ENCODE measurements at places on chromosomes 16 and 17.
A peak's percentile ranks its signal among the peaks of the same experiment; 100 is the strongest.

GRCh38 chr16:77807-78443 is at the start of gene MPG:
TSS of gene MPG (plus strand) at chr16:78225. CDS start at chr16:78310, 85 bp downstream.
- DNase-seq: peak; percentile 71

GRCh38 chr17:72975509-72975908 is 117.0 kb downstream of the SLC39A11 start:
- DNase-seq: no peak

- DNase-seq: no peak
Observed at GRCh38 chr16:65965628-65966027, 400.9 kb upstream of the CDH5 start.

DNA sequence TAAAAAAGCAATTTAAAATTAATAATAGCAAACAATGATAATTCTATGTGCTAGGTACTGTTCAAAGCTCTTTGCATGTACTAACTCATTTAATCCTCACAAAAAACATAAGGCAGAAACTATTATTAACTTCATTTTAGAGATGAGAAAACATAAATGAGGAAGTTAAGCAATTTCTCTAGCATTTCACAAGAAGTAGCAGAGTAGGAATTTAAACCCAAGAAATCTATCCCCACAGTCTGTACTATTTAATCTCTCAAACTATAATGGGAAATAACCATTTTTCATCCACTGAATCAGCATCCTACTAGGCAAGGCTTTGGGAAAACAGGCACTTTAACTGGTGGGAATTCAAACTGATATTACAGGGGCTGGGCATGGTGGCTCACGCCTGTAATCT is 42.2 kb upstream of the INTS2 start:
- DNase-seq: no peak

DNA sequence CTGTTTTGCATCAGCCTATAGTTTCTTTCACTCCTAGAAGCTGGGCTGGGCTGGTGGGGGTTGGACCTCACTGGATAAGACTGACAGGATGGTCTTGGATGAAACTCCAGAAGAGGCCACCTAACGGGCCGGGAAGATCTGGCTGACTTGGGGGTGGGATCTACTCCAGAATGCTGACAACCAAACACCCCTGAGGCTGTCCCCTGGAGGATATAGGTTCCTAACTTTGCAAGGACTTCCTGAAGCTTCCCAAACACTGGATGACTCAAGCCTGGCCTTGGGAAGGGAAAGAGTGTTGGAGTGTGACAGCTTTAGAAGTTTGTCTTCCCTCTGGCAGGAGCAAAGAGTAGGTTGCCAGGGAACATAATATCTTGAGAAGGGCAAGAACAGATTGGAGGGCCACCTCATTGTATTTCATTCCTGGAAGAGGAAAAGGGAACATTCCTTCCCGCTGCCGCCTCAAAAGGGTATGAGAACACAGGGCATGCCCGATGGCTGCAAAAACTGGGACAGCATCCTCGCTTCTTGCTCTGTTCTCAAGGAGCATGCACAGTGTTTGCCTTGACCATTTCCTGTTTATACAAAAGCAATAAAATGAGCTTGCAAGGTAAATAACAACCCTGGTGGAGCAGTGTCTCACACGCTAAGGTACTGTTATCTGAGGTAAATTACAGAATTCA is 6.8 kb upstream of the CYB5B start:
- DNase-seq: no peak

DNA sequence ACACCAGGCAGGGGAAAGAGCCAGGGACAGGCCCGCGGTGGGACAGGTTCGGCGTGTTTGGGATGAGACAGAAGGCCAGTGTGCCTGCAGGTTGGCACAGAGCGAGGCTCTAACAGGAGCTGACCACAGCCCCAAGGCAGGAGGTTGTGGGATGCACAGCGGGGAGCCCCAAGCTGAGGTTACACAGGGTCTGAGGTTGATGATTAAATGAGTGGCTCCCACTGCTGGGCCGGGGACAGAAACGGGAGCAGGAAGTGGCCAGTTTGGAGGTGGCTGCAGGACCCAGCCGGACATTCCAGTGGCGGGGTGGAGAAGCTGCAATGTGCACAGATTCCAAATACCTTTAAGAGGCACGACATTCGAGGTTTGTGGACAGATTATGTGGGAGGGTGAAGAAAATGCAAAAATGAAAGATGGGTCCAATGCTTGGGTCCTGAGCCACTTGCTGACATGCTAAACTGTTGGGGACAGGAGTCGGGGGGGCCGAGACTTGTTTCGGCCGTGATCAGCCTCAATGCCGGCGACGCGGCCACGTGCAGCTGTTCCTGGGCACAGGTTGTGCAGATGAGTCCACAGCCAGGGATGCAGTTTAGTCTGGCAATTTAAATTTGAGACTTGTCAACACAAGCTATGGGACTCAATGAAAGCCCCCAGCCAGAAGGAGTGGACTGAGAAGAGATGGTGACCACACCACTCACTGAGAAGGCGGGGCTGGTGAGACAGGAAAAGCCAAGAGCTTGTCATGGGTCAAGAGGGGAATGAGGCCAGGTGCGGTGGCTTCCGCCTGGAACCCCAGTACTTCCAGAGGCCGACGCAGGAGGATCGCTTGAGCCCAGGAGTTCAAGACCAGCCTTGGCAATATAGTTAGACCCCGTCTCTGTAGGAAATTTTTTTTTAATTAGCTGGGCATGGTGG is 8.7 kb downstream of the ENPP7 start:
- no peak for DNase-seq

DNA sequence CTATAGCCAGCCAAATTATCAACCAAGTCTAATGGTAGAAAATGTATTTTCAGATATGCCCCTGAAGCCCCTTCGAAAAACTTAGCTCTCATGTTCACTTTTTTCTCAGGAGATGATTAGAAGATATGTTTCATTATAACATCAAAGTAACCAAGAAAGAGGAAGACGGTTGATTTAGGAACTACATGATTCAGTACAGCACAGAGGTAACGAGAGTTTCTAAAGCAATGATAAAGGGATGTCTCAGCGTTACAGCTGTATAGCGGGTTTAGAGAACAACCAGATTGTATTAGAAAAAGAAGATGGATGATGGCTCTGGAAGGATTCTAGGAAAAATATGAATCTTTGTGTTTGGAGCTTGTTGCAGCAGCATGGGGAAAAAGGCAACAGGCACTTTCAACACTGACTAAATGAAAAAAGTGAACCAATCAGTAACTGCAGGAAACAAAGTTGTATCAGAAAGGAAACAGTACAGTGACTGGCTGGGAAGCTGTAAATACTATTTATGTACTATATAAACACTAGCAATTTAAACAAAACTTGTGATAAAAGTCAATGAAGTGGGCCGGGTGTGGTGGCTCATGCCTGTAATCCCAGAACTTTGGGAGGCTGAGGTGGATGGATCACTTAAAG is 21.5 kb downstream of the MBTD1 start:
- DNase-seq: no peak

GRCh38 chr17:43431714-43432523 is 33.1 kb downstream of the ARL4D start:
- DNase-seq: no peak

GRCh38 chr16:72195609-72196008 is 23.7 kb upstream of the PMFBP1 start:
- DNase-seq: no peak

- DNase-seq: no peak
Observed at GRCh38 chr17:3475812-3476610, at the start of gene ASPA. TSS of gene ASPA (plus strand) at chr17:3475997. CDS start at chr17:3476160, 163 bp downstream.

GRCh38 chr16:17002565-17002964 is 468.2 kb downstream of the XYLT1 start:
- DNase-seq: no peak

- no peak for DNase-seq
Observed at GRCh38 chr16:89313583-89313982, 96.1 kb downstream of the ZNF778 start.

- DNase-seq: no peak
Observed at GRCh38 chr17:55290492-55291113, 25.8 kb downstream of the HLF start.

DNA sequence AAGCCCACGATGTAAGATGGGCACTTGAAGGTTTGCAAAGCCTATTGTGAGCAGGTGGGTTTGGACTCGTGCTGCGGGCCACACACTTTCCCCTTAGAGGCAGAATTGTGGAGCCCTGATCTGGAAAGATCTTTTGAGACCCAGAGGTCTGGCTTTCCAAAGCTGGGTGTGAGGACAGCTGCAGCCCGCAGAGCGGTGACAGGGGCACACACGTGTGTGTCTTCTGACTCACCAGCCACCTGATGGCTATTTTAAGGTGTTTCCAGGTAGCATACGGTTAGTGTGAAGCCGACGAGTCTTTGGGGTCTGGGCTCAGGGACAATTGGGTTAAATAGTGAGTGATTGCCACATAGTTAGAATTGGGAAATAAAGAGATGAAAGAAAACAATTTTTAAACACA is 108.9 kb upstream of the GSE1 start:
- DNase-seq: no peak

DNA sequence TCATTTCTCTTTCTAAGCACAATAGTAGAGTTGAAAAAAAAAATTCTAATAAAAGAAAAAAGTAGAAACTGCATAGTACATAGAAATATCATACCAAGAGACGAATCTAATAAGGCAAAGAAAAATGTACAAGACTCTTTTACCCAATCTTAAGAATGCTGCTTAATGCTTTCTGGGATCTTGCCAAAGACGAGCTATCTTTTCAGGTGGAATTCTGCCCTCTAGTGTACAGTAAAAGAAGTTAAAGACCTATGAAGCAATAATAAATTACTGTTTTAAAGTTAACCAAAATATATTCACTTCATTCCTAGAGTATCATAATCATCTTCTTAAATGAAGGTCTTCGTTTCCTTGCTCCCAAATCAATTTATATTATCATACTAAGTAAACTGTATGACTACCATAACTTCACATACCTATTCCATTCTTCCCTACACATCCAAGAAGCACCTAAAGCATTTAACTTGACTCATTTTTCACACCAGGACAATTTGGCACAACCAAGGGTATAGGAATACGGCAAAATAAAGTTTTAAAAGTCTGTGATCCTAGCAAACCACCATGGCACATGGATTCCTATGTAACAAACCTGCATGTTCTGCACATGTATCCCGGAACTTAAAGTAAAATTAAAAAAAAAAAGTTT is 47.7 kb downstream of the CFDP1 start:
- DNase-seq: no peak

- no peak for DNase-seq
Observed at GRCh38 chr16:53841884-53842283, 137.9 kb downstream of the FTO start.

DNA sequence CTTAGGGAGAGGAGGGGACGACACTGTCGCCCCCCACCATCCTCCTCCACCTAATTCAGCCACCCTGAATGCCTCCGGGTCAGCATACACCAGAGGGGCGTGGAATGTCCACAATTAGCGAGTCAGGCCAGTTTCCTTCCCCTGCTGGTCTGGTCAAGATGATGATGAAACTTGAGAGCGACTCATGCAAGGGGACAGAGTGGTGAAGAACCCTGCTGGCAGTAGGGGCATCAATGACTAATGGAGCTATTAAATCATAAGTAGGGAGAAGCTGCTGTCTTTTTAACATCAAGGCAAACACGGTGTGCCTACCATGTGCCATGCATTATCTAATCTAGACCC is 7.2 kb downstream of the SPACA3 start:
- DNase-seq: no peak

GRCh38 chr16:75062135-75062975 is 54.2 kb downstream of the LDHD start:
- DNase-seq: no peak

- no peak for DNase-seq
Observed at GRCh38 chr16:85201574-85201973, 89.3 kb upstream of the CIBAR2 start.

GRCh38 chr16:31897283-31897682 is 23.7 kb downstream of the ZNF267 start:
- DNase-seq: no peak

GRCh38 chr16:5639531-5639930 is 541.9 kb upstream of the EEF2KMT start:
- DNase-seq: no peak

GRCh38 chr17:75456039-75456416 is 407 bp upstream of the TMEM94 start:
- DNase-seq: peak; percentile 6

- no peak for DNase-seq
Observed at GRCh38 chr16:17261197-17261858, 209.4 kb downstream of the XYLT1 start.

GRCh38 chr17:49600949-49601348 is 25.3 kb downstream of the NXPH3 start:
- DNase-seq: no peak

GRCh38 chr16:78528265-78528664 is 428.8 kb downstream of the WWOX start:
- no peak for DNase-seq

GRCh38 chr16:83623892-83624291 is 183.9 kb upstream of the HSBP1 start:
- no peak for DNase-seq

GRCh38 chr16:67279296-67280089 is at the start of gene PLEKHG4:
TSS of gene PLEKHG4 (plus strand) at chr16:67279532. CDS start at chr16:67280045, 513 bp downstream.
- DNase-seq: peak; percentile 53

DNA sequence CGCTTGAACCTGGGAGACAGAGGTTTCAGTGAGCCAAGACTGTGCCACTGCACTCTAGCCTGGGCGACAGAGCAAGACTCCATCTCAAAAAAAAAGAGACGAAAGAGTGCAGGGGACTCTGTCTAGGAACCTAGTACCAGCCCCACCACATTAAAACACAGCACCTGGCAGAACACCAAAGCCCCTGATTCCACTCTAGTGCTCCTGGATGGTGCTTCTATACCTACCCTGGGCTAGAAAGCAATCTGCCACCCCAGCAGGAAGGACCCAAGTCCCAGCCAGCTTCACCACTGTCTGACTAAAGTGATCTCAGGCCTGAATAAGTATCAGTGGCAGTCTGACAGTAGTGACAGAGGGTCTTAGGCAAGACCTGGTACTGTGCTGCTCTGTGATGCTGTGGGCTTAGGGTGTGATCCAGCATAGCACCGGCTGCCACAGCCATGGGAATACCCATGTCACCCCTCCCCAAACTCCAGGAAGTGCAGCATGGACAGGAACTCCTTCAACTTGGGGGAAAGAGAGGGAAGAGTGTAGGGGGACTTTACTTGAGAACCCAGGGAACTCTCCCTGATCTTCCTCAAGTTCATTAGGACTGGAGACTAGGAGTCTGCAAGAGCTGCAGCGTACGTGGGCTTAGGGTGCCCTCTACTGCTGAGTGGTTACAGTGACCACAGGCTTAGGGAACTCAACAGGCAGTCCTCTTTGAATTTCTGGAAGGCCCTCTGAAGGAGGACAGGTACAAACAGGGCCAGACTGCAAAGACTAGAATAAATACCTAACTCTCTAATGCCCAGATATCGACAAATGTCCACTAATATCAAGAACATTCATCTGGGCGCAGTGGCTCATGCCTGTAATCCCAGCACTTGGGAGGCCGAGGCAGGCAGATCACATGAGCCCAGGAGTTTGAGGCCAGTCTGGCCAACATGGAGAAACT is 30.0 kb upstream of the RNF43 start:
- DNase-seq: peak; percentile 8

- no peak for DNase-seq
Observed at GRCh38 chr17:36034127-36034526, 16.4 kb upstream of the CCL23 start.

GRCh38 chr16:85835227-85835751 is 35.8 kb downstream of the COX4I1 start:
- DNase-seq: no peak

Data from stimulated activated CD8-positive, alpha-beta memory T cell treated with anti-CD3 and anti-CD28 coated beads, Interleukin-15, amount 100 ng/mL, for 24 hours (primary cell).